Left cardiac atrium (tissue), 4 donors: ENCODE measurements at places on chromosomes 2 and 18. TPM values are rescaled to one million over a fixed set of nuclear protein-coding genes. Genes with fewer than 3 reads are reported as not detected.

- no peak for DNase-seq
Observed at GRCh38 chr18:13542520-13542847, 183.9 kb downstream of the FAM210A start.

Gene SPATA3
- total RNA-seq, result not detected

Gene ST6GAL2
- total RNA-seq, result 1.7 TPM

DNA sequence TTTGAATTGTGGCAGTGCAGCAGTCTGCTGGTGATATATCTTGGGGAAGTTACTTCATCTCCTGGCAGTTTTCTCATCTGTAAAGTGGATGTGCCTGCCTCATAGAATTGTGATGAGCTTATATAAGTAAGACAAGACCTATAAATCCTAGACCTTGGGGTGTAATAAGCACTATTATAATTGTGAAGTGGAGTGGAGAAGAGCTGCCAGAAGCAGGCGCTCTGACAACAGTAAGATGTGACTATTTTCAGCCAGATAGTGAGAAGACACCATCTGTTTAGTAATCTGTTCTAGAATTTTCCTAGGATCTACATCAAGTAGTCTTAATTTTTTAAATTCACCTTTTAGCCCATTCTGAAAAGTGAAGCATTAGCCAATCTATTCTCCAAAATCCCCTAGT lies 85.6 kb upstream of the TSPYL6 start:
- DNase-seq, result no peak
